ENCODE measurements at places on chromosomes 13 and 19.

DNA sequence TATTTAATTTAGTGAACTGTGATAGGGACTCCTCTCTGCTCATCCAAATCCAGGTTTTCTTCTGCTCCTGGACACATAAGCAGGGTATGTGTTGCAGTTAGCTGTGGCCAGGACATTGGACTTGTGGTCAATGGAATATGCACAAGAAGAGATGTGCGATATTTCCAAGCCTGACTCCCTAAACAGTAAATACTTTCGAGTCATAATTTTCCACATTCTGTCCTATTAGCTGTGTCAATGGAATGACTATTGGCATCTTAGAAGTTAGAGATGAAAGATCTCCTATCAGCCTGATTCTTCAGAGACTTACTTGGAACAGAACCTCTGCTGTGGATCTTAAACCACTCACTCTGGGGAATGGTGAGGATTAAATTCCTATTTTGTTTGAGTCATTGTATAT, 771.0 kb downstream of the EFNB2 start:
- no peak overlapping the region for H3K27ac ChIP-seq
- no peak overlapping the region for H3K4me3 ChIP-seq
- H3K36me3 ChIP-seq: no peaks in the 10 kb centered on the region
- H3K27me3 ChIP-seq: no peaks in the 10 kb centered on the region

- peaks cover 37% of the 10 kb centered on the region for H3K27me3 ChIP-seq
- H3K4me1 ChIP-seq: peaks cover 19% of the 10 kb centered on the region
- no peak overlapping the region for H3K27ac ChIP-seq
- DNase-seq: no peak
These were observed 11.0 kb downstream of the TSHZ3 start for GRCh38 chr19:31338069-31338776.

GRCh38 chr13:74895042-74895796, 586.8 kb downstream of the TBC1D4 start:
- H3K36me3 ChIP-seq: no peaks in the 10 kb centered on the region
- H3K4me1 ChIP-seq: no peaks in the 10 kb centered on the region
- no peak for DNase-seq
- no peak overlapping the region for H3K4me3 ChIP-seq
- no peak overlapping the region for H3K27ac ChIP-seq

DNA sequence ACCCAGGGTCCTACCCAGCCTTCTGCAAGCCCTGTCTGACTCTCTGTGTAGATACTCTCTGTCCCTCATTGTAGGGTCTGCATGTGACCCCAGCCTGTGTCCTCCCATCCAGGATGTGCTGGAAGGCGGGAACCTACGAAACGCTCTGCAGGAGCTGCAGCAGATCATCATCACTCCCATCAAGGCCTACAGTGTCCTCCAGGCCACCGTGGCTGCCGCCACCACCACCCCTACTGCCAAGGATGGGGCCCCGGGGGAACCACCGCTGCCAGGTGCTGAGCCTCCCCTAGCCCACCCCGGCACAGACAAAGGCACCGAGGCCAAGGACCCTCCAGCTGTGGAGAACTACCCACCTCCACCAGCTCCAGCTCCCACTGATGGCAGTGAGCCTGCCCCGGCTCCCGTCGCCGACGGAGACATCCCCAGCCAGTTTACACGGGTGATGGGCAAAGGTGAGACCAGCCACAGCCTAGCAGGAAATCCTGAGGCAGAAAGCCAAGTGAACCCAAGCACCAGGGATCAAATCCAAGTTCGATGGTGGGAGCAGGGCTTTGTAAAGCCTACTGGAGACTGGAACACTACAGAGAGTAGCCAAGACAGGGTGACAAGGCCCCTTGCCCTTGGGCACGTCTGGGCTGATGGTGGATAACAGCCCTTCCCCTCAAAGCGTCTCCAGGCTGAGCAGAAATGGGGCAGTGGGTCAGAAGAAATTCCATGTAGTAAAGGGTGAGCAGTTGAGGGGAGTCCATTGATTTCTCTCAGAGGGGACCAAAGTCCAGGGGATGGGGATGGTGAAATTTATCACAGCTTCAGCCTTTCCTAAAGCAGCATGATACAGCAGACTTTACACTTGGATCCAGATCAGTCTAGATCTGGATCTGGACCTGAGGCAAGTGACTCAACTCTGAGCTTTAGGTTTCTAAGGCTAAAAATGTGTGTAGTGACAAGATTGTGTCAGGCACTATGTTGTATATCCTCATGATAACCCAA, 13.2 kb downstream of the PAF1 start:
- no peak overlapping the region for H3K27ac ChIP-seq
- H3K4me3 ChIP-seq: no peak overlapping the region
- no peaks in the 10 kb centered on the region for H3K4me1 ChIP-seq

GRCh38 chr13:40452741-40453334, 213.6 kb downstream of the FOXO1 start:
- no peak for DNase-seq
- no peaks in the 10 kb centered on the region for H3K36me3 ChIP-seq
- no peak overlapping the region for H3K4me3 ChIP-seq
- H3K27ac ChIP-seq: no peak overlapping the region
- peaks cover 49% of the 10 kb centered on the region for H3K4me1 ChIP-seq

DNA sequence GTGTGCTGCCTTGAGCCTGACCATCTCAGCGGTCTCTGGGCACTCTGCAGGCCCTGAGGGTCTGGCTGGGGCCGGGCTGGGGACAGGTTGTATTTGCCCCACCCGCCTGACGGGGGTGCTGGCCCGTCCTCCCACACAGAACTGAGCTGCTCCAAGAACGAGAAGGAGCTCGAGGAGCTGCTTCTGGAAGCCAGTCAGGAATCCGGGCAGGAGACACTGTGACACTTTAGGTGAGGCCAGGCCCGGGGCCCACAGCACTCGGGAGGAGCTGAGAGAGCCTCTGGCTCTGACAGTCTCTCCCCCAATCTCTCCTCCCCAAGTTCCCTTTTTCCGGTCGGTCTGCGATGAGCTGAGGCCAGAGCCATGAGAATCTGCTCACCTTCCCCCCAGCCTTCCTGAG, 14.5 kb downstream of the NKPD1 start:
- H3K27me3 ChIP-seq: no peaks in the 10 kb centered on the region
- H3K4me3 ChIP-seq: no peak overlapping the region
- no peak for DNase-seq
- no peaks in the 10 kb centered on the region for H3K36me3 ChIP-seq
- peaks cover 8% of the 10 kb centered on the region for H3K4me1 ChIP-seq

DNA sequence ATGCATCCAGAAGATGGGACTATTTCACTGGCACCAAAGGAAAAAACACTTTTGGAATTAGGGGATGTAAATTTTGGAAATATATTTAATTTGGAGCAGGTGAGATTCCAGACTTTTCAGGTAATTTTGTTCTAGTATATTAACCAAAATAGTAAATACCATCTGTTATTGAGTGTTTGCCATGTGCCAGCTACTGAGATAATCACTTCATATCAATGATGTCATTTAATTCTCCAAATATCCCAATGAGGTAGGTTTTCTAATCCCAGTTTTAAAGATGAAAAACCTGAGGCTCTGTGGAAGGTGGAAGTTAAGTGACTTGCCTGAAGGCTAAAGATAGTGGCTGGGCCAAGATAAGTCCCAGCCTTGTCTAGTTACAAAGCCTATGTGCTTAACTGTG, 95.2 kb downstream of the TDRD3 start:
- no peaks in the 10 kb centered on the region for H3K27me3 ChIP-seq
- no peaks in the 10 kb centered on the region for H3K4me1 ChIP-seq
- no peak for DNase-seq
- no peak overlapping the region for H3K4me3 ChIP-seq
- H3K36me3 ChIP-seq: peaks cover 44% of the 10 kb centered on the region
- no peak overlapping the region for H3K27ac ChIP-seq

DNA sequence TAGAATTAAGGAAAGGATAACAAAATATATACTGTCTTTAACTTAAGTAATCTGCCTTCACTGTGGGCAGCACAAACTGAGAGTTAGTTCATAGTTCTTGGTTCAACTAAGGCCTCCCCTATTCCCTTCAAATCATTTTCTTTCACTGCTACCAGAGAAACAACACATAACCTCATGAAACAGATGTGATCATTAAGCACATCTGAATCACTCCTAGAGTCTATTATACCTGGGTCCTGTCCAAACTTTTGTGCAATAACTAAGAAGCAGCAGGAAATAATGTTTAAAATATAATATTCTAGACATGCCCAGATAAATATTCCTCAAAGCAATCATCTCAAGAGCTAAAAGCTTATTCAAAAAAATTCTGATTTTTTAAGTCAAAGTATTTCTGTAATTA, 62.9 kb downstream of the ZC3H13 start:
- H3K36me3 ChIP-seq: peaks cover 11% of the 10 kb centered on the region
- no peak overlapping the region for H3K27ac ChIP-seq
- H3K27me3 ChIP-seq: no peaks in the 10 kb centered on the region
- no peak overlapping the region for H3K4me3 ChIP-seq
- H3K4me1 ChIP-seq: peaks cover 5% of the 10 kb centered on the region

DNA sequence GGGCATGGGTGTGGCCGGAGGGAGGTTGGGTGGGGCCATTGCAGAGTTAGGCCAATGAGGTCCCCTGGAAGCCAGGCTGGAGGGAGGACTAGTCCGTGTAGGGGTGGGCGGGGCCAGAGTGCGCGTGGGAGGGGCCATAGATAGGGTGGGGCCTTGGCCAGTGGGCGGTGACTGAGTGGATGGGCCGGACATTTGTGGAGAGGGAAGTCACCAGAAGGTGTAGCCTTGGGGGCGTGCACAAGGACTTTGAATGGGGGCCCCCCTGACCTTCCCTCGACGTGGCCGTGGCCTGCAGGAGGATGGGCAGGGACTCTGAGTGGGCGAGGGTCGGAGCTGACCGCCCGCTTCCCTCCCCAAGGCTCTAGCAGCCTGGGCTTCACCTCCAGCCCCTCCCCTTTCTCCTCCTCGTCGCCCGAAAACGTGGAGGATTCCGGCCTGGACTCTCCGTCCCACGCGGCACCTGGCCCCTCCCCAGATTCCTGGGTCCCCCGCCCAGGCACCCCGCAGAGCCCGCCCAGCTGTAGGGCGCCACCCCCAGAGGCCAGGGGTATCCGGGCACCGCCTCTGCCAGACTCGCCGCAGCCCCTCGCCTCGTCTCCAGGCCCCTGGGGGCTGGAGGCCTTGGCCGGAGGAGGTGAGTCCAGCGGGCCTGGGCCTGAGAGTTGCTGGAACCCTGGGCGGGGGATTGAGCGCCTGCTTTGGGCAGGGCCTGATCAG, 16.5 kb upstream of the B3GNT3 start:
- H3K36me3 ChIP-seq: peaks cover 17% of the 10 kb centered on the region
- H3K27me3 ChIP-seq: no peaks in the 10 kb centered on the region
- H3K27ac ChIP-seq: no peak overlapping the region
- H3K4me3 ChIP-seq: no peak overlapping the region

DNA sequence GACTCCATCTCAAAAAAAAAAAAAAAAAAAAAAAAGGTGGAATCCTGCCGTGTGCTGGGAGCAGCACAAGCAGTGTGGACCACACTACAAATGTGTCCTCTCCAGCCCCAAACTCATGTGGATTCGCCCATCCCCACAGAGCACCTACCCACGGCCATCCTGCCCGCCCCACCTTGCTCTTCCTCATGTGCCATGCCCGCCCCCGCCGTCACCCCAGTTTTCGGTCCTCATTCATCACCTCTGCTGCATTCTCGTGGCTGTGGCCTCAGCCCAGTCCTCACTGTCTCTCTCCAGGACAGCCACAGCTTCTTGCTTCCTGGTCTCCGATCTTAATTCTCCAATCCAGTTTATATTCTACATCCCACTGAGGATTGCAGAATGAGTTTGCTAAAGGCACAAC, 80.0 kb upstream of the TM9SF2 start:
- no peaks in the 10 kb centered on the region for H3K27me3 ChIP-seq
- peak overlapping the region; percentile 24 for H3K27ac ChIP-seq
- no peak for DNase-seq
- H3K4me3 ChIP-seq: peak overlapping the region; percentile 65
- peaks cover 96% of the 10 kb centered on the region for H3K4me1 ChIP-seq

DNA sequence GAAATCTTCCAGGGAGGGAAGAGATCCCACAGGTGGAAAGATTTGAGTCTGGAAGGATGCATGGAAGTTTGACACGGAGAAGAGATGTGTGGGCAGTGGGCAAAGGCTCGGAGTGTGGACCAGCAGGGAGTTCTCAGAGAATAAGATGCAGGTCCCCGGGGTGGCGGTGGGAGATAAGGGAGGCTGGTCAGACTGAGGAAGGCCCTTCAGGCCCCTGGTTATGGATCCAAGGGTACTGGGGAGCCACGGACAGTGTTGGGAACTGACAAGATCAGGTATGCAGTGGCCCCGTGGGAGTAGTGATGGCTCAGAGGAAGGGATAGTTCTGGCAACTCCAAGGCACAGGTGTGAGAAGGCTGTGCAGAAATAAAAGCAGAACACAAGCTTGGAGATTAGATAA, 2.5 kb downstream of the CAMSAP3 start:
- DNase-seq: no peak
- H3K27ac ChIP-seq: no peak overlapping the region

DNA sequence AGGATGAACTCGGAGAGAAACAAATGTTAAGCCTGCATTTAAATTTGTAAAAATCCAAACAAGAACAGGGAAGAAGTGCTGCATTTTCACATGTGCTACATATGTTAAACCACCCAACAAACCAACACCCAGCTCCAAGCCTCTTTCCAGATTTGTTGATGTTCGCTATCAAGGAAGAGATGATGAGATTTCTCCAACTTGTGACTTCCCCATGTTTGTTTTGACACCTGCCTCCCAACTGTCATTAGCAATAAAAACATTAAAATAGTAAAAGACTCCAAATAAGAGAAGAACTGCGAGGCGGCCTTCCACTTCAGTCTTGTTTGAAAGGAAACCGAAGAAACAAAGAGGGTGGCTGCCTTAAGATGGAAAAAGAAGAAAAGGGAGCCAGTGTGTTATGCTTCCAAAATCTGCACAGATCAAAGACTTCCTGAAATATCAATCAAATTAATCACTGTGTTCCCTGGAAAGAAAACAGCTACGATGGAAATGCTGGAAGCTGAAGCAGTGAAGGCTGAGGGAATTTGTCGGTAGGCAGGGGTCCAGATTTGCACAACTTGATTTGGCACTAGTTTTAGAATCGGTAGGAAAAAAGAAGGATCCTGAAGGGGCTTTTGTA, 14.0 kb upstream of the GGACT start:
- no peaks in the 10 kb centered on the region for H3K27me3 ChIP-seq
- H3K4me3 ChIP-seq: no peak overlapping the region
- no peak for DNase-seq
- H3K27ac ChIP-seq: no peak overlapping the region

DNA sequence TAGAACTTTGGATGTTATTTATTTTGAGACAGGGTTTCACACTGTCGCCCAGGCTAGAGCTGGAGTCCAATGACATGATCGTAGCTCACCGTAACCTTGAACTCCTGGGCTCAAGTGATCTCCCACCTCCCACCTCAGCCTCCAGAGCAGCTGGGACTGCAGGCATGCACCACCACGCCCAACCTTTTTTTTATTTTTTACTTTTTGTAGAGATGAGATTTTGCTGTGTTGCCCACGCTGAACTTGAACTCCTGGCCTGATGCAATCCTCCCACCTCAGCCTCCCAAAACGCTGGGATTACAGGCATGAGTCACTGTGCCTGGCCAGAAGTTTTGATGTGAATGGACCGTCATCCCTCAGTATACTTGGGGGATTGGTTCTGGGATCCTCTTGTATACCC, 13.7 kb downstream of the ANKRD27 start:
- no peaks in the 10 kb centered on the region for H3K27me3 ChIP-seq
- DNase-seq: no peak
- H3K4me1 ChIP-seq: peaks cover 14% of the 10 kb centered on the region
- peaks cover 4% of the 10 kb centered on the region for H3K36me3 ChIP-seq
- H3K27ac ChIP-seq: no peak overlapping the region
